Activated naive CD8-positive, alpha-beta T cell treated with anti-CD3 and anti-CD28 coated beads, Interleukin-2, amount 10 ng/mL, durations not matched to agents 7 days and 5 days (primary cell): ENCODE measurements at places on chromosomes 2 and 18. TPM values are rescaled to one million over a fixed set of nuclear protein-coding genes. Genes with fewer than 3 reads are reported as not detected.

DNA sequence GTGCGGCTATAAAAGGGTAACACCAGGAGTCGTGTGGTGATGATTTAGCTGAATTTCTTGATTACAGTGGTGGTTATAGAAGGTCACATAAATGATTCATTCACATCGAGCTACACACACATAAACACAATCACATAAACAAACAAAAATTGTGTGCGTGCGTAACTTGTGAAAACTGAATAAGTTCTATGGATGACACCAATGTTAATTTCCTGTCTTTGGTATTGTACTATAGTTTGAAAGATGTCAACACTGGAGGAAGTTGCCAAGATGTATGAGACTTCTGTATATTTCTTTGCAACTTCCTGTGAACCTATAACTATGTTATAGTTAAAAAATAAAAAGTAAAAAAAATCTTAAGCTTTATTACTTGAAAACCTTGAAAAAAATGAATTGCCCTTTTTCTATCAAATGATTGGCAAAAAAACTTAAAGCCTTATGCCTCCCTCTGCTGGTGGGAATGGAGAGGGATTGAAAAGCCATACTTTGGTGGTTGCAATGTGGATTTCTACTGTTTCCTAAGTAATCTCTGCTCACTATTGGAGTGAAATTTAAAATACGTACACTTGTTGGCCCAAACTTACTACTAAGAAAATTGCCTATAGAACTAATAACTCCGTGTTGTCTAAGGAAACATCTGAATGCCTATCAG, 227.7 kb downstream of the RPIA start:
- DNase-seq, result no peak
- H3K27me3 ChIP-seq, result peaks cover 19% of the 10 kb centered on the region
- no peaks in the 10 kb centered on the region for H3K4me1 ChIP-seq

The PLEKHH2 gene
- 1.2 TPM for total RNA-seq

The STON1 gene
- total RNA-seq, result 2.4 TPM

The DYSF gene
- 6.3 TPM for total RNA-seq

DNA sequence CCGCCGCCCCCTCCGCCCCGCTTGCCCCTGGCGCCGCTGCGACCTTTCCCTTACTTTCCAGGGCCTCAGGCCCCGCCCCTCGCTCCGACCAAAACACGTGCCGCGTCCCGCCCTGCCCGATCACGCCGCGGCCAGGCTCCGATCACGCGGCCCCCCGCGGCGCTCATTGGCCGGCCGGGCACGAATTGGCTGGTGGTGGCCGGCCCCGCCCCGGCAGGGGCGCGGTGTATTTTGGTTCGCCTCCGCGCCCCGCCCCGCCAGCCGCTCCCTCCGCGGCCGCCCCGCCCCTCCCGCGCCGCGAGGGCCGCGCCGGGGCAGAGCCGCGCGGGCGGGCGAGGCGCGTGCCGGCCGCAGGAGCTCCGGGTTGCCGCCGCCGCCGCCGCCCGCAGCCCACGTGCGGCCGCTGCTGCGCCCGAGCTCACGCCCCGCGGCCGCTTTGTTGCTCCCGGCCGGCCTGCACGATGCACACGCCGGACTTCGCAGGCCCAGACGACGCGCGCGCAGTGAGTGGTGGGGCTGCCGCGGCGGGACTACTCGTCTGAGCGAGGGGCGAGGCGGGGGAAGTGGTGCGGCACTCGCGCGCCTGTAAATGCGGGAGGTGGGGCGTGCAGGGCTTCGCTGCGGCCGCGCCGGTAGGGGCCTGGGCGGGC, at the start of gene KLF11:
TSS of gene KLF11 (plus strand) at position 295 of the 650 bp plus-strand sequence. CDS start at position 462, 167 bp downstream.
- H3K27ac ChIP-seq, result peak within 1 kb of the TSS; percentile 86
- H3K27me3 ChIP-seq, result peaks cover 27% of the 10 kb centered on the region
- DNase-seq, result peak; percentile 85
- H3K4me3 ChIP-seq, result peak within 1 kb of the TSS; percentile 86
- peaks cover 4% of the 10 kb centered on the region for H3K36me3 ChIP-seq

- no peaks in the 10 kb centered on the region for H3K4me1 ChIP-seq
- H3K27me3 ChIP-seq, result peaks cover 15% of the 10 kb centered on the region
- no peak for DNase-seq
- no peaks in the 10 kb centered on the region for H3K36me3 ChIP-seq
These were observed 156.4 kb downstream of the RDH14 start for GRCh38 chr2:18403921-18404522.

The COL4A3 gene
- not detected for total RNA-seq

DNA sequence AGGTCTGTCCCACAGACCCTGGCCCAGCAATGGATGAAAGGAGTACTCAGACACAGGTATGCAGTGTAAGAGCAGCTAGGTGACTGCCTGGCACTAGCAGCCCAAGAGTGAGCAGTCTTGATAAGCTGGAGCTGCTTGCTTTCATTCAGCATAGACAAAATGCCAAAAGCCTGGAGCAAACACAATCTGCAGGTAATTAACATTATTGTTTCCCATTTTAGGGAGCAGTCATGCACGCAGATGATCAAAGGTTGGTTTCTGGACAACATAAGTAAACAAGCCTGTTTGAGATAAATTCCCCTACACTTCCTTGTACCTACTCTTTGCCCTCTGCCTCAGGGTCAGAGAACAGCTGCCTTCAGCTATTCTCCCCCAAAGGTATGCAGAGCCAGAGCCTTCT, 73.7 kb upstream of the MSTN start:
- no peak for DNase-seq
- H3K27me3 ChIP-seq, result no peaks in the 10 kb centered on the region
- no peak overlapping the region for H3K27ac ChIP-seq
- H3K4me1 ChIP-seq, result no peaks in the 10 kb centered on the region
- peaks cover 2% of the 10 kb centered on the region for H3K36me3 ChIP-seq

- H3K27ac ChIP-seq, result no peak overlapping the region
- no peaks in the 10 kb centered on the region for H3K27me3 ChIP-seq
- peaks cover 25% of the 10 kb centered on the region for H3K36me3 ChIP-seq
- no peak overlapping the region for H3K4me3 ChIP-seq
- H3K4me1 ChIP-seq, result peaks cover 27% of the 10 kb centered on the region
These were observed 11.5 kb downstream of the GPR55 start for GRCh38 chr2:230913406-230914143.

- H3K36me3 ChIP-seq, result no peaks in the 10 kb centered on the region
- H3K4me3 ChIP-seq, result no peak overlapping the region
- no peaks in the 10 kb centered on the region for H3K4me1 ChIP-seq
- peaks cover 4% of the 10 kb centered on the region for H3K27me3 ChIP-seq
- no peak overlapping the region for H3K27ac ChIP-seq
These were observed 119.8 kb downstream of the RPIA start for GRCh38 chr2:88811233-88811632.
